Hematopoietic multipotent progenitor cell treated with erythropoietin and hydrocortisone succinate and interleukin-3 and kit ligand, for 4 days (in vitro differentiated cells): ENCODE measurements at places on chromosomes 6 and 20.

GRCh38 chr6:132814716-132815570 is 574 bp downstream of the RPS12 start:
- DNase-seq: peak; percentile 48

DNA sequence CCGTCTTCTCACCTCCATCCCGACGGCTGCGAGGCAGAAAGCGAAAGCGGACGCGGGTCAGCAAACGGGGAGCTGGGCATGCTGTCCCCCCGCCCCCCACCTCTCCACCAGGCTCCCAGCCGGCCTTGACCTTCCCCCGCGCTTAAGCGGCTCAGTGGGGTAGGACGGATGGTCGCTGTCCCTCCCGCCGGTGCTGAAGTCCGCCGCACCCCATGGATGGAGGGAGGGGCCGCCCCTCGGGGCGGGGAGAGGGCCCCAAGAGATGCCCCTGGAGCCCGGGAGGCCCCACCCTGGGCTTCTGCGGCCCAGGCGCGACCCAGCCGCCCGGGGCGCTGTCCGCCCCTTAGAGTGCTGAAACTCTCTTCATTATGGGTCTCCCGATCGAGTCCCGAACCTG is at the start of gene KCNB1:
Gene KCNB1, minus strand, starts transcription at position 48 of the 397 bp plus-strand sequence. CDS start 188 bp downstream, outside the sequence.
- peak; percentile 83 for DNase-seq

- DNase-seq: no peak
Observed at GRCh38 chr20:14303651-14304050, 33.8 kb downstream of the FLRT3 start.

GRCh38 chr6:56297022-56297989 is 49.9 kb upstream of the COL21A1 start:
- no peak for DNase-seq

DNA sequence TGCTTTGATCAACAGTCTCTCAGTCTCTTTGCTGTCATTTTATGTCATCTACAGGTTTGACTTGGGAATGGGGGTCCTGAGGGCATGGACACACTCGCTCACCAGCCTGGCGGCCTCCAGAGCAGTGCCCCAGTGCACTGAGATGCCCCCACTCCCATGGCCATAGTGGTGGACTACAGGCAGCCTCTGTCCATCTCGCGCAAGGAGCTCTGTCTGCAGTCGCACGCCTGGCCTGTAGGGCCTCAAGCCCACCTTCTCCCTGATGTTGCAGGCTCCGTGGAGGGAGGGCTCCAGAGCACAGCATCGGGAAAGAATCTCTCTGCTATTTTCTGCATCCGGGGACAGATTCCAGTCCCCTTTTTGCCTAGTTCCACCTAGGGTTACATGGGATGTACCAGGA is 22.6 kb downstream of the DDO start:
- no peak for DNase-seq

DNA sequence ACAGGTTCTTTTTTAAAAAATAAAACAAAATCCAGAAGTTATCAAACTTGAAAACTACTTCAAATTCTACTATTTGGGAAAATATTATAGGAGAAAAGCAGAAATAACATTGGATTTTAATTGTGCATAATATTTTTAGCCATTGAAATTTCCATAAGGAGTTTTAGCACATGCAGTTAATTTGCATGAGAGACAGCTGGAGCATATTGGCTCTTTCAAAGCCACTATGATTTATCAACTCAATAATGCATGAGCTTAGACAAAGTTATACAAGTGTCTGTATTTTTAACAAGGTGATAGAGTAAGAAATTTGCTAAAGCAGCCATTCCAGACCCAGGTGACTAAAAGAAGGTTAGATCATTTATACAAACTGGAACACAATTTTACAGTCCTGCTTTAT is 189.0 kb upstream of the TFAP2D start:
- no peak for DNase-seq

DNA sequence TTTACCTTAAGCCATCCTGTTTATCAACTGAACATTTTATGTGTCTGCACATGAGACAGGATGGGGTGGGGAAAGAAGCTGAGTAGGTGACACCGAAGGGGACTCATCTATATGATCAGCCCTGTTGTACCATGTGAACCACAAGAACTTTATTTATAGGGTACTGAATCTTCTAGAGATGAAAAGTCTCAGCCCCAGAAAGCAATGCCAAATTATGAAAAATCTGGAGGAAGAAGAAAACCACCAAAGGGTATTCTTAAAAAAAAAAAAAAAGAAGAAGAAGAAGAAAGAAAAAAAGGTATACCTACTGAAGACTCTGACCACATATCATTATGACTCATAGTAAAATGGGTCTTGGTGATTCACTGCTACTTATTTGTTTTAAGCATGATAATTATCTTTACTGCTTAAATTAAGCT is 39.8 kb upstream of the HBS1L start:
- DNase-seq: peak; percentile 60

DNA sequence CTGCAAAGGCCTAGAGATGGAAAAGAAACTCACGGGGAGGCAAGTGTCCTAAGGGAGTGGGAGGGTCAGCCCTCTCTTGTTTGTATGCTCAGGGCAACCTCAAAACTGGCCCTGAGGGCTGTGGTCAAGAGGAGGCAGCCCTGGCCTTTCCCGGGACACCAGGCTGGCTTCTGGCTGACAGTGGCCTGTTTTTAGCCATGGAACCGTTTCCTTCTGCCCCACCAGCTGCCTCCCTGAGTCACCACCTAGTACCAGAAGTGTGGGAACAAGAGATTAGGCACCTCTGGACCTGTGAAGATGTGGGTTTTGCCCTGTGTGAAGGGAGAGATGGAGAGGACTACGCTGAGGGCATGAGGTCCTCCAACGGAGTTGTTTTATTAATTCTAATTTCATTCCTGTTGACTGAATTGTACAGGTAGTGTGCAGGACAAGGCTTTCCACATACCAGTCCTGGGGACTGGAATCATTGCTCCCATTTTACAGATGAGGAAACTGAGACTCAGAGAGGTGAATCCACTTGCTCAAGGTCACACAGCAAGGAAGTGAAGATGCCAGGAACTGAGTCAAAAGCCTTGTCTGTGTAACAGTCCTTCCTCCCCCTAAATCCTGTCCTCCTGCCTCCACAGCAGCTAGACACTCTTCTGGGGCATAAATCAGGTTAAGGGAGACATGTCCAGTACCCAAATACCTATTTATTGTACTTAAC is 5.5 kb downstream of the FOXS1 start:
- peak; percentile 23 for DNase-seq

DNA sequence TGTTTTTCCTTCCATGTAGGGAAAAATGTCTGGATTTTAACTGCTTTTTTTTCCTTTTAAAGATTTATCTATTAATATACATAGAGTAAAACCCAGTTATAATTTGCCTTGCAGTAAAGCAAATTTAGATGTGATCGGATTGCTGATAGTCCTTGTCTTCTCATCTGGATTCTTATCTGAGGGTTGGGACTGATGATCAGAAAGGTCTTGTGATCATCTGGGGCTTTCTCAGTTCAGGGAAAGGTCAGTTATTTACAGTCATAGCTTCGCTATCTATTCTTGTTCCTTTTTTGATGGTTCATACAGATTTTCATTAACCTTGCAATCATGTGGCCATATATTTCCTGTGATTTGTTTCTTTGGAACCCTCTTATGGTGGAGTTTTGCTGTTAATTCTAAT is 63.8 kb upstream of the CLDN20 start:
- DNase-seq: no peak

GRCh38 chr6:38160831-38161230 is 341.3 kb downstream of the ZFAND3 start:
- no peak for DNase-seq

GRCh38 chr6:166476634-166477215 is 94.0 kb upstream of the MPC1 start:
- DNase-seq: no peak

DNA sequence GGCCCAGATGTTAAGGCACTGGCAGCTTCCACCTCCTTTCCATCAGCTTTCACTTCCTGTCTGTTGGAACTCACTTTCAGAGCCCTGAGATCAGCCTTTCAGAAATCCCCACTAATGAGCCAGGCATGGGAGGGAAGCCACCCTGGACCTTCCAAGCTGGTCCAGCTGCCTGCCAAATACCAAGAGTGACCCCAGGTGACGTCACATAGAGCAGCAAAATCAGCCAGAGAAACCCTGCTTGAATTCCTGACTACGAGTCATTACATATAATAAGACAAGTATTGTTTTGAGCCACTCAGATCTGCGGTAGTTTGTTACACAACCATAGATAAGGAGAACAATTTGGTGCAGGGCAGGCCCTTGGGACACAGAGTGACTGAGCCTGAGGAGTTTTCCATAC is 556.0 kb upstream of the JAG1 start:
- no peak for DNase-seq

DNA sequence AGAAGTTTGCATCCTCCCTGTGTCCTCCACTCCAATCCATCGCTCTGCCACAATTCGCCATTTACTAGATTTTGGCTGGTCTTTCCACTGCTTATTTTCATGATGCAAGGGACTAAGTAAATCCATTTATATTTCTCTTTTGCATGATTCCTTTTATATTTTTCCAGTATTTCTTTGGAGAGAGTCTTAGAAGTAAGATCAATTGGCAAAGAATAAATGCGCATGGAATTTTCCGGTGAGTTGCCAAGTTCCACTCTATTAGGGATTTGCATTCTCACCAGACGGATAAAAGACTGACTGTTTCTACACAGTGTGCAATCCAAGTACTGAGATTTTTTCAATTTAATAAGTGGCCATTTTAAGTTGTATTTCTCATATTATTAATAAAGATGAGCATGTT is 91.7 kb upstream of the PHACTR3 start:
- no peak for DNase-seq

- no peak for DNase-seq
Observed at GRCh38 chr6:108804956-108805355, 43.3 kb upstream of the ARMC2 start.

GRCh38 chr6:27617700-27618689 is 145.1 kb upstream of the ZNF184 start:
- no peak for DNase-seq

GRCh38 chr6:87722540-87723169 is 20.6 kb upstream of the AKIRIN2 start:
- DNase-seq: no peak
